Heart right ventricle (tissue), 16 donors: ENCODE measurements at places on chromosomes 6 and 20. TPM values are rescaled to one million over a fixed set of nuclear protein-coding genes. Genes with fewer than 3 reads are reported as not detected.
A peak's percentile ranks its signal among the peaks of the same experiment; 100 is the strongest.

The CLVS2 gene
- total RNA-seq, result 0.05 TPM

DNA sequence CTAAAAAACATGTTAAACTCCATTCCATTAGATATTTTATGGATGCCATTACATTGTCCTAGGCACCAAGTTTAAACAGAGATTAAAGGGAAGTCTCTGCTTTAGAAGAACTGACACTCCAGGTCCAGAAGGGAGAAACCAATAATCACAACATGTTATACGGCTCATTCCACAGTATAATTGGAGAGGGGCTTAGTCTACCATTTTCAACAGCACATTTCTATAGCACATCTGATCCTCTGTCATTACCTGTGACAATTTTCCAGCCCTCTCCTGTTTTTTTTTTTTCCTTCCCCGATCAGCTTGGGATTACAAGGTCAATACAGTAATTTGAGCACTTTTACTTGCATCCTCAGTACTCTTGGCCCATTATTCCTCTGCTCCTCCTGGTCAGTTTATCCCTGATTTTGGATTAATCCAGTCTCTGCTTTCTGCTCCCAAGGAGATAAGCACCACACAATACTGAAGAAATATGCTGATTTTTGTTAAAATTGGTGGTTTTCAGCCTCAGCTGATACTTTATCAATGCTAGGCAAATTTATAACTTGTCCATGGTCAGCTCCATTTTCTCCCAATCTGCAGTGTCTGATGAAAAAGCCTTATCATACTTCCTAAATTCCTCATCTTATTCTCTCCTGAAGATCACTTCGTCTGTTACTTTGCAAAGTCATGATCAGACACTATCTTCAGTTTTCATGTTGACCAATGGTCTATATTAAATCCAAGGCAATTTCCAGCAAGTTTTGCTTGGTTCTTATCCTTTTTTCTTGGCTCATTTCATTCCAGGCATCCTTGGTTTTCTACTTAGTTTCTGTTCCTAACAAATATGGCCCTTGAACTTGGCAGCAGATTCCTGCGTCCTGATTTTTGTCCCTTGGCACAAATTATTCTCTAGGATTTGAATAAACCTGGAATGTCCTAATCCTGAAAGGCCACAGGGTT lies 30.8 kb upstream of the SYNCRIP start:
- no peak for DNase-seq

The VSX1 gene
- 0.21 TPM for total RNA-seq

- DNase-seq, result no peak
Measured at GRCh38 chr6:28597924-28598722, 72.4 kb downstream of the GPX5 start.

- peak; percentile 15 for DNase-seq
Measured at GRCh38 chr20:7841291-7841970, 98.8 kb downstream of the HAO1 start.

The ZKSCAN3 gene
- total RNA-seq, result 6.4 TPM

- DNase-seq, result no peak
Measured at GRCh38 chr6:44399991-44400390, 12.5 kb downstream of the CDC5L start.

- no peak for DNase-seq
Measured at GRCh38 chr20:406200-407132, 1.6 kb upstream of the RBCK1 start.

DNA sequence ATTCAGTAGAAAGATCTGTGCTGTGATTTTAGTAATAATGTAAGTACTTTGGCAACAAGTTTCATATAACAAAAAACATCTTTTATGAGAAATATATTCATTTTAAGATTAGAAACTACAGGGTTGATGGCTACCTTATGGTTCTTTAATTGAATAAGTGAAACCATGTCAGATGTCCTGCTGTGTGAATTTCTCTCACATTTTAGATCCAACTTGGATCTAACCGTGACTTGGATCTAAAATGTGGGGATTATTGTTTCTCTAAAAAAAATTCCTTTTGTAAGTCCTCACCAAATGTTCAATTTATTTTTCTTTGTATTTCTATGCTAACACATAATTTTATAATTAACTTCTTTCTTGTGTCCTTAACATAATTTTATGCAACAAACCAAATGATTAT lies 30.4 kb downstream of the ZC2HC1B start:
- DNase-seq, result no peak

- DNase-seq, result peak; percentile 40
Measured at GRCh38 chr6:38176797-38177751, 357.5 kb downstream of the ZFAND3 start.

- peak; percentile 40 for DNase-seq
Measured at GRCh38 chr20:59835448-59836395, 97.7 kb downstream of the SYCP2 start.

The CTAGE9 gene
- not detected for total RNA-seq

The TUBB1 gene
- total RNA-seq, result 0.30 TPM

GRCh38 chr20:54220722-54221121 lies 12.8 kb downstream of the PFDN4 start:
- no peak for DNase-seq

The GJE1 gene
- not detected for total RNA-seq

DNA sequence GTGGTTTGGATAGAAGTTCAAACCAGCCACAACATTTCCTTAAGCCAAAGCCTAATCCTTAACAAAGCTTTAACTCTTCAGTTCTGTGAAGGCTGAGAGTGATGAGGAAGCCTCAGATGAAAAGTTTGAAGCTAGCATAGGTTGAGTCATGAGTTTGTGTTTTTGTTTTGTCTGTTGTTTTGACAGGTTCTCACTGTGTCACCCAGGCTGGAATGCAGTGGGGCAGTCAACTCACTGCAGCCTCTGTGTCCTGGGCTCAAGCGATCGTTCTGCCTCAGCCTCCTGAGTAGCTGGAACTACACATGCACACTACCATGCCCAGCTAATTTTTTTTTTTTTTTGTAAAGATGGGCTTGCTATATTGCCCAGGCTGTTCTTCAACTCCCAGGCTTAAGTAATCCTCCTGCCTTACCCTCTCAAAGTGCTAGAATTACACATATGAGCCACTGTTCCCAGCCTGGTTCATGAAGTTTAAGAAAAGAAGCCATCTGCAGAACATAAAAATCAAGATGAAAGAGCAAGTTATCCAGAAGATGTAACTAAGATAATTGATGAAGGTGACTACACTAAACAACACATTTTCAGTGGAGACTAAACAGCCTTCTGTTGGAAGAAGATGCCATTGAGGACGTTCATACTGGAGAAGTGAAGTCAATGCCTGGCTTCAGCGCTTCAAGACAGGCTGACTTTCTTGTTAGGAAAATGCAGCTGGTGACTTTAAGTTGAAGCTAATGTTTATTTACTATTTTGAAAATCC lies 96.2 kb downstream of the SMAP1 start:
- no peak for DNase-seq

DNA sequence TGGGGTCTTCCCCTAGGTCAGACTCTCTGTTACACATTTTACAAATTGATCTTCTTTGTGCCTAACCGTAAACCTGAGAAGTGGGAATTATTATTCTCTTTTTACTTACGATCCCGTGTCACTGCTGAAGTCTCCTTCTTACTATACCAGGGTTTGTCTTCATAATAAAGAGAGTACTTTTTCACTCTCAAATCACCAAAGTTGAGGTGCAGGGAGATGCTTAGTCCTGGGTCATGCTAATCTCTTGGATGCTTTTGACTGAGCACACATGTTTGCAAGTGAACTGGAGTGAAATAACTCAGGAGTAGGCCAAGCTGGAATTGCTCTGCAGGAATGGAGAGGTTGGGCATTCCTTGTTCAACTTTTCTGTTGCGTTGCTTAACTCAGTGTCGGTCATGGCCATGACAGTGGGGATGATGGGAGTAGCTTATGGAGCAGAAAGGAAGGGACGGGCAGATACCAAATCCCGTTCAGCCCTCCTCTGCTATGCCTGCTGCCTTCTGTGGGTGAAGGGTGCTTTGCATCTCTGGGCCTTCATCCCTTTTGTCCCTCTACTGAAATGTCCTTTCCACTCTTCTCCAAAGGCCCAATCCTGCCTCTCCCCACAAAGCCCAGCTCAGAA lies 15.2 kb upstream of the TAGAP start:
- DNase-seq, result no peak

- DNase-seq, result no peak
Measured at GRCh38 chr6:112469306-112469705, 122.2 kb downstream of the RFPL4B start.

DNA sequence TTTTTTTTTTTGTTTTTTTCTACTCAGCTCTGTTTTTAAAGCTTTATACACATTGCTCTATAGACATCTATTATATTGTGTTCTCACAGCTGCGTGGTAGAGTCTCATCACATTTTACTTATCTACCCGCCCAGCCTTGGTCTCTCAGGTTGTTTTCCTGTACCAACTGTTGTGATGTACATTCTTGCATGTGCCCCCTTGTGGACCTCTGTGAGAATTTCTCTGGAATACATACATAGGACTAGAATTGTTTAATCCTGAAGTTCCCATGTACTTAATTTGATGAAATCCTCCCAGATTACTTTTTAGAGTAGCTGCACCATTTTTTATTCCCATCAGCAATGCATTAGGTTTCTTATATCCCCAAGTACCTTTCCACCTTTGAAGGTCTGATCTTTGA lies 40.4 kb upstream of the TINAG start:
- DNase-seq, result no peak

- no peak for DNase-seq
Measured at GRCh38 chr20:23629017-23629541, 8.7 kb downstream of the CST3 start.

- DNase-seq, result no peak
Measured at GRCh38 chr6:96760153-96760687, 77.1 kb downstream of the GPR63 start.

The C20orf173 gene
- total RNA-seq, result not detected

The EEF1A1 gene
- 1,077 TPM for total RNA-seq

GRCh38 chr6:139990026-139990686 lies 615.7 kb upstream of the CITED2 start:
- DNase-seq, result no peak

DNA sequence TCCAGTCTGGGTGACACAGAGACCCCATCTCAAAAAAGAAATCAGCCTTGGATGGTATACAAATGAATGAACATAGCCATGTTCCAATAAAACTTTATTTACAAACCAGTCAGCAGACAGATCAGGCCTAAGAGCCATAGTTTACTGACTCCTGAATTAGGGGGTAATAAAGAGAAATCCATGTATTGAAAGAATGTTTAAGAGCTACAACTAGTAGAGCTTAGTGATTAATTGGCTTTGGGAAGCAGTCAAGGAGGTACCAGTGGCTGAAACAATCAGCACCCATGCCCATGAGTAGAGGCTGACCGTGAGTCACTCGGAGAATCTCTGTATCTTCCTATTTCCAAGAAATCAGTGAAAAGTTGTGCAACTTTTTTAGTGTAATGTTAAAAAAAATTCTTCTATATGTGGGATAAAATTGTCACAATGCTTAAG lies 223.6 kb upstream of the RREB1 start:
- no peak for DNase-seq

DNA sequence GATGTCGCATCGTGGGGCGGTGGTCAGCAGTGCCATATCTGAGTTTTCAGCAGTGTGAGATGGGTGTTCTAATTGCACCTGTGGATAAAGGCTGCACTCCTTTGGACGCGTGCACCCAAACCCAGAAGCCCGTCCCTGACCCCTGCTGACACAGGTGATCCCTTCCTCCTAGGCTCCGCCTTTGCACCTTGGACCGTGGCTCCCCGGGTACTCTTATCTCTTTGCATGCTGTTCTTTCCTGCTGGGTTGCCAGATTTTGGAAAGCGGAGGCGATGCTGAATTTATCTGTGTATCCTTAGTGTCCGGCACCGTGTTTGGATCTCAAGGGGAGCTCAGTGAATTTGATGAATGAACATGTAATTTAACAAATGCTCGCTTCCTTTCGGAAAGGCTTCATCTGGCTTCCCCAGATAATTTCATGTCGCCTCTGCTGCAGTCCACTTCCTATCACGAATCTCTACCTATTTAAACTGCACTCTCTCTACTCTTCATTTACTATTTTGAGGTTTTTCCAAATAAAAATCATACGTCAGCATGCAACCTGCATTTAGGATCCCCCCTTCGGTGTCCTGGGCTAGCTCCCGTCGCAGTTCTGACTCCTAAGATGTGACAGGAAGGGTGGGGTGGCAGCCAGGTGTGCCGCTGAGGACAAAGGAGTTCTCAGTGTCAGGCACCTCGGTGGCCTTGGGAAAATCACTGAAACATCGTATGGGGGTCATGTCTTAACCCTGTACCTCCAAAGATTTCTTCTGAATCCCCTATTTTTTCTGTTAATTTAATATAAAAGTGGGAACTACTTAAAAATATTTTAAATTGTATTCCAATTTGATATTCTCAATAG lies 753 bp upstream of the PERP start:
- DNase-seq, result no peak

DNA sequence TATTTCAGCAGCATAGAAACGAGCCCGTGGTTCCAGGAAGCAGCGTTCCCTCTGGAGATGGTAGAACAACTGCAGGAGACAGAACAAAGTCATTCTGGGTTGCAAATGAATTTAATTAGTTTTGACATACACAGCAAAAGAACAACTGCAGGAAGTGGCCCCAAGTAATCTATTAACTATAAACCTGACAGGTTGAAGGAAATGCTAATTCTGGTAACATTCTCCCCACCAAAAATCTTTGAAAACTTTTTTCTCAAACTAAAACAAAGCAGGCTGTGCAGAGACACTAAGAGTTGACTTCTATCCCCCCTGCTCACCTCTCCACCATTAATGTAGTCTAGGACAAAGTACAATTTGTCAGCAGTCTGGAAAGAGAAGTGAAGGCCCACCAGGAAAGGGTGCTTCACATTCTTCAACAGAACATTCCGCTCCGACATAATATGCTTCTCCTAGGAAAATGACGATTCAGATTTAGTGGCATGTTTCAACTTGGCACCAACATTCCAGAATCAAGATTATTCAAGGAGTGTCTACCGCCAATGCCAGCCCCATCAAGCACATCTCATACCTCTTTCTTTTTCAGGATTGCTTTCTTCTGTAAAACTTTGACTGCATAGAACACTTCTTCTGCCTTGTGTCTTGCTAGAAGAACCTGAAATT lies 120.4 kb upstream of the SLC2A12 start:
- DNase-seq, result no peak

GRCh38 chr20:12504779-12505178 lies 504.0 kb upstream of the SPTLC3 start:
- DNase-seq, result no peak

The RAET1L gene
- not detected for total RNA-seq

GRCh38 chr6:165694296-165694695 lies 31.3 kb upstream of the PDE10A start:
- DNase-seq, result no peak

GRCh38 chr20:19885594-19885938 lies 127.5 kb downstream of the RIN2 start:
- no peak for DNase-seq

- no peak for DNase-seq
Measured at GRCh38 chr6:145204301-145204700, 531.0 kb downstream of the EPM2A start.

DNA sequence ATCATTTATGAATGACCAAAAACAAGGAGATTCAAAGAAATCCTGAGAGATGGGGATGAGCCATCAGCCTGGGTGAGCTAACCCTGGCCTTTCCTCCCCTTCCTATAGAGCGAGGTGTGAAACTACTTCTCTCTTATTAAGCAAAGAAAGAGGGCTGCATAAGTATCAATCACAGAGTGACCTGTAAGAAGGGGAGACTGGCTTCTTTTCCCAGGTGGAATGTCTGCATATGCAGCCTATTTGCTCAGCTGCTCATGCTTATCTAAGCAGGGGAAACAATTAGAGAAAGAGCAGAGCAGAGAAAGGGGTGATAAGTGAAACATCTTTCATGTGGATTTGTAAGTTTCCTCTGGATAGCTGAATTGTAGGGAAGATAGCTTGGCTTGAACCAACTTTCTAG lies 160.0 kb downstream of the PKHD1 start:
- DNase-seq, result no peak

The TREM1 gene
- total RNA-seq, result 0.75 TPM
